ENCODE measurements at places on chromosomes 16 and 17.

DNA sequence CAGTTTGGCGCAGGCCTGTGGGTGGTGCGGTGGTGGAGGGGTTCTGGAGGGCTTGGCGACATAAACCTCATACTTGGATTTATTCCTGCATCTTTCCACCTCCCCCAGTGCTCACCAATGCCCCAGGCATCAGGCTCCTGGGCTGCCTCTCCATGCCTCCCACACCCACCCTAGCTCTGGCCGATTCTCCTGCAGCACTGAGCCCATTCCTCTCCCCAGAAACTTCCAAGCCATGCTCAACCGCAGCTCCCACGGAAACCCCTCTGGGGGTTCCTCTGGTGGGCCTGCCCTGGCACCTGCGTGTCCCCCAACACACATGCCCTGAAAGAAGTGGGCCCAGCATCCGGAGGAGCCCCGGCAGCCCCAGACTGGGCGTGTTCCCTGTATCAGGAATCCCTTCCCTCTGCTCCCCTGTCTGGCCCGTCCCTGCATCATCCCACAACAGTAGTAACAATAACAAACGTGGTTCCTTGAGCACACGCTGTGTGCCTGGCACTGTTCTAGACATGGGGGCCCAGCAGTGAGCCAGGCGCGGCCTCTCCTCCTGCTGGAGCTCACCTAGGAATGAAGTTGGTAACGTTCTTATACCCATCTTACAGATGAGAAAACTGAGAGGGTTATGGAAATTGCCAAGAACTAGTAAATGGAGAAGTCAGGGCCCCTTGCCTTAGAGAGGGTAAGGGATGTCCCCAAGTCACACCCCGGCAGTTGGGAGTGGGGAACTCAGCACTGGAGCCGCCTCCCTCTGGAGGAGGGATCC, 2.3 kb downstream of the PRSS21 start:
- DNase-seq: no peak

DNA sequence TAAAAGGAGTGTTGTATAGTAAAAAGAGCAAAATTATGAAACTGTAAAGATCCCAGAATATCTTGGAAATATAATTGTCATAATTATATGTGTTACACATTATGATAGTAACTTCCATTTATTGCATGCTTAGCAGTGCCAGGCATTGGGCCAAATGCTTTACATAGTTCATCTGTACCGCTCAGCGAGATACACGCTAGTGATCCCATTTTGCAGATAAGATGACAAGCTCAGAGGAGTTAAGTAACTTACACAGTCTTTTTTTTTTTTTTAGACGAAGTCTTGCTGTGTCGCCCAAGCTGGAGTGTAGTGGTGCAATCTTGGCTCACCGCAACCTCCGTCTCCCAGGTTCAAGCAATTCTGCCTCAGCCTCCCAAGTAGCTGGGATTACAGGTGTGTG, 6.8 kb upstream of the EZH1 start:
- DNase-seq: no peak

DNA sequence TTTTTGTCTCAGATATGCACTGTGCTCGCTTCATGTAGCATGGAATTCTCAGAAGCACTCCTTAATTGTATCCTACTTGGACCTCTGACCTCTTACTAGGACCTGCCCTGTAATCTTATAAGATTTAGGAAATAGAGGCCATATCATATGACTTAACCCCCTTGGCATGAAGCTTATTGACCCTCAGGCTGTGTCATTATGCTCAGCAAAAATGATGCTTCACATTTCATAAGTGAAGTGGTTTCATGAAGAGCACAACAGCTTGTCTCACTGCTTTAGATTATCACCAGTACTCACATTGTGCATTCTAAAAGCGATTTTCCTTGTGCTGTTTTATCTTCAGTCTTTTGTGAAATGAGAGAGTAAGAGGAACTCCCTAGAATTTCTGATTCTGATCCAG, 6.4 kb downstream of the PHKB start:
- DNase-seq: no peak

DNA sequence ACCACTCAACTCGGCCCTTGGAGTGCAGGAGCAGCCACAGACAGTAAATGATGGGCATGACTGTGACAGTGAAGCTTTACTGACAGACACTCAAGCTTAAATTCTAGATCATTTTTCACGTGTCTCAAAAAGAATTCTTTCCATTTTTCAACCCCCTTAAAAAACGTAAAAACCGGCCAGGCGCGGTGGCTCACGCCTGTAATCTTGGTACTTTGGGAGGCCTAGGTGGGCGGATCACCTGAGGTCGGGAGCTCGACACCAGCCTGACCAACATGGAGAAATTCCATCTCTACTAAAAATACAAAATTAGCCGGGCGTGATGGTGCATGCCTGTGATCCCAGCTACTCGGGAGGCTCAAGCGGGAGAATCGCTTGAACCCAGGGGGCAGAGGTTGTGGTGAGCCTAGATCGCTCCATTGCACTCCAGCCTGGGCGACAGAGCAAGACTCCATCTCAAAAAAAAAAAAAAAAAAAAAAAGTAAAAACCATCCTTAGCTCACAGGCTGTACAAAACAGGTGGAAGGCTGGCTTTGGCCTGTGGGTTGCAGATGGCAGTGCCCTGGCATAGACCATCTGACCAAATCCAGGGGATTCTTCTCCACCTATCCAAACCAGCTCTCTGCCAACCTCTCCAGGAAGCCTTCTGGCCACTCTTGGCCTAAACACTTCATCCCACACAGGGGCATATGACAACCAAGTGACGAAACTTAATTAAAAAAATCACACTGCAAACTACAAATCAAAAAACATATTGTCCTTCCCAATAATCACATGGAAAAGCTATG, 18.3 kb downstream of the TBC1D16 start:
- DNase-seq: no peak

DNA sequence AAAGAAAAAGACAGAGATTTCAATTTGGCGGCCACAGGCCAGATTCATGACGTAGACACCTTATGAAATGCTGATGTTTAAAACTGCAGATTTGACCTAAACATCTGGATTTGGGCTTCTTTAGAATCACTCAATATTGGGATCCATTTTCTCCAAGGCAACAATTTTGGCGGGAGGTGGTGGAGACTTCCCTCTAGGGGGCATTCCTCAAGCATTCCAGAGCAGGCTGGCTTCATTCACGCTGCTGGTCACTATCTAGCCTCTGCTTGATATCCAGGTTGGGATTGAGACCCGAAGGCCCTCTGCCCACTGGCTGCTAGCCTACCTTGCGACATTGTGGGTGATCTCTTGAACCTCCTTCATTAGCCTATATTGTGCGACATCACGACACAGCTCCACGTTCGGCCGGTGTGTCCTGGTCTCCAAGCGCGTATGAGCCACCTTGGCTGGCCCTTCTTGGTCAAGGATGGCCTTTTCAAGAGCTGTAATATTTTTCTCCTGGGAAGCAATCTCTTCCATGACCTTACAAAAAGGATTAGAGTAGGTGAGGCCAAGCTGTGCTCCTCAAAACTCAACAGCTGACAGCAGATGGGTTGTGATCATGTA, 24.5 kb downstream of the FBXO39 start:
- no peak for DNase-seq

DNA sequence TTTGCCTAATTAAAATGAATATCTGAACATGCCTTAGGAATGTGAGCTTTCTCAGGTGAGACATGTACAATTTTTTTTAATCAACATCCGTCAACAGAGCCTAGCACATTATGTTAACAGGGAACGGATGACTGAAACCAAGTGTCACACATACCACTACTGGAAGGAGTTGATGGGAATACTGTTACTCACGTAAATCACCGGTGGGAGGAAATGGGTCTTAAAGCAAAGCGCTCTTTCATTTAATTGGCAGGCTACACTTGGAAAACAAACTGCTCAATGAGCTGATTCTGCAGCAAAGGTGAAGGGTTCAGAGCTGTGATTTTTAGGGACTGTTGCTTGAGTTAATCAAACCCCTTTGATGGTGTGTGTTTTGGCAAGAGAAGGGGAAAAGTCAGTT, 4.8 kb downstream of the CPPED1 start:
- no peak for DNase-seq

- DNase-seq: no peak
Measured at GRCh38 chr17:60157487-60158040, 7.8 kb downstream of the CA4 start.

DNA sequence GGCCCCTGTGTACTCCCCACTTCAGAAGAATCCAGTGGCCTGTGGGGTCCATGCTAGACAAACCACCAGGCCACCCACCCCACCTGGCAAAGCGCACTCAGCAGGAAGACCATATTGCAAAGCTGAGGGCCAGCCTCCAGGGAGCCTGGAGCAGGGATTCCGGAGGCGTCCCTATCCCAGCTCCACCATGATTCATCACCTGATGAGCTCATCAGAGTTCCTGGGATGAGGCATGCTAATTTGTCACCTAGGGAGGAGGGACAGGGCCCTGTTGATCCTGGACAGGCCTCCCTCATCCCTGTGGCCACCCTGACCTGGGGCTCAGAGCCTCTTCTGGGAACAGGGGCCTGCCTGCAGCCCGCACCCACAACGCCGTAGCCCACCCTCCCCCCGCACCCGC, 131.6 kb upstream of the PLCG2 start:
- DNase-seq: no peak

- peak; percentile 74 for DNase-seq
Measured at GRCh38 chr16:53435066-53435688, 906 bp downstream of the RBL2 start.

DNA sequence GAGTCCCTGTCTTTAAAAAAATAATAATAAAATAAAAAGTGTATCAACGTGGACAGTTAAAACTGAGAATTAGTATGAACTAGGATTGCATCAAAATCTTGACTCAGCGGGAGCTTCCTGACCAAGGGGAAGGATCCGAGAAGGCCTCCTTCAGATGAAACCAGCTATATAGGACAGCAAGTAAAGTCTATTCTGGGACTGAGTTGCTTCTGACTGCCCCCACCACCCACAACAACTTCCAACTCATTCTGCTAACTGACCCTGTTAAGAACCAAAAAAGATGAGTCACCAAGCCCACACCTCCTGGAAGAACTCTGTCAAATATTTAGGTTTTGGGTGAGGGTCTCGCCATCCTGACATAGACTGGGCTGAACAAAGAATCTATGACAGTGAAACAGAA, 24.9 kb downstream of the MPP3 start:
- DNase-seq: no peak

DNA sequence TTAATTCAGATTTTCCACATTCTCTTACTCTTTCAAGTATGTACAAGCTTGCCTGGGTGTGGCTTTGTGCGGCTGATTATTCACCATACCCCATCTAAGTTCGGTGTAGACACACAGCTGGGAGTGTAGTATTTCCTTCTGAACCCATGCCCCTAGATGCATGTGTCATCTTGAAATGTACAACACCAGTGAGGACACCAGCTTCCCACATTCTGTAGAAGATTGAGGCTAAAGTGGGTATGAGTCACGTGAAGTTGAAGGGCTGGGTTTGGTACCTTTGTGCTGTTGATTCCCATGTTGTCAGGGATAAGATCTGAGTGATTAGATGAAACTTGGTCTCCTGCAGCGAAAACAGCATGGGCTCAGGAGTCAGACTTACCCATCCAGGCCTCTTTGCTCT, 14.6 kb upstream of the DHX8 start:
- no peak for DNase-seq

DNA sequence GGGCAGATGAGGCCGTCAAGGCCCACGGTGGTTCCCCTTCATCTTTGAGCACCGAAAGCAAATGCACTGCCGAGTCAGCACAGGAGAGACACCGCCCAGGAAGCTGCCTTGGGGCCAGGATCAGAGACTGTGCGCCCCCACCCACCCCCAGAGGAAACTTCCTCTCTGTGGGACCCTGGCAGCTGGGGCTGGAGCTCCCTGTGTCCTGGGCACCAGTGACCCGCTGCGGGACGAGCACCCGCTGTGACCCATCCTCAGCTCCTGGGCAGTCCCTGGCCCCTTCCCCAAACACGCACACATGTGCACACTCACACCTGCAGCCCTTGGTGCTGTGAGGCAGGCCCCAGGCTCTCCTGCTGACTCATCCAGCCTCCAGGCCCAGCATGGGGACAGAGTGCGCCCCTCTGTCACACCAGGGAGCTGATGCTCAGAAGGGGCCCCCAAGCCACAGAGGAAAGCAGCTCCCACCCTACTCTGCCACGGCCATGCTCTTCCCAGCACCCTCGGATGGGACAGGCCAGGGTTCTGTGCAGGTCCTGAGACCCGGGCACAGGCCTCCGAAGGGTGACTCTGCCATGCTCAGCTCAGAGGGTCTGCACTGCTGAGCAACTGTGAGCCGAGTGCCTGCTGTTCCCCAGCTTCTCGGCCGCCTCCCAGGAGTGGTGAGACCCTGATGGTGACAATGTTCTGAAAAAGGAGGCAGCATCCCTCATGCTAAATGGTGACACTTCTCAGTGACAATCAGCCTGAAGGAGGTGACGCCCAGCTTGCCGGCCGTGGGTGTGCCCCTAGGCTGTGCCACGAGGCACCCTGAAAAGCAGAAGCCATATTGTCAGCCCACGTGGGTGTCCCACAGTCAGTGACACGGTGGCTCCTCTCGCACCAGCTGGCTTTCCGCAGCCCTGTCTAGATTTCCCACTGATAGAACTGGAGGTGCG, 3.6 kb downstream of the PIEZO1 start:
- peak; percentile 60 for DNase-seq

GRCh38 chr17:59073972-59074371, 32.7 kb downstream of the TRIM37 start:
- DNase-seq: no peak

- peak; percentile 11 for DNase-seq
Measured at GRCh38 chr16:26614237-26614841, 452.4 kb upstream of the C16orf82 start.

DNA sequence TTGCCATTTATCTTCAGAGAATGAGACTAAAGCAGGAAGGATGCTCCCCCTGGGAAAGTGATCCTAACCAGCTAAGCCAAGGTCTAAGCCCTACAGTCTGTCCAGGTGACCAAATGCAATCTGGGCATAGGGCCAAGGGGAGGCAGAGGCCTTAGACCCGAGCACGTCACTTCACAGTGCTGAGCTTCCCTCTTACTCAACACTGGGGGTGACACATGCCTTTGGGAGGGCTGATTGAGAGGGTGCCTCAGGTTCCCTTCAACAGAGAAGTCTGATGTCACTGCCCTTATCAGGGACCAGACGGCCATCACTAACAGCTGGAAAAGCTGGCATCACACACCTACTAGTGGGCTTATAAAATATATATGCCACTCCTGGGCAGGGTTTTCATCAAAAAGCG, 4.0 kb downstream of the CIAO2B start:
- no peak for DNase-seq

DNA sequence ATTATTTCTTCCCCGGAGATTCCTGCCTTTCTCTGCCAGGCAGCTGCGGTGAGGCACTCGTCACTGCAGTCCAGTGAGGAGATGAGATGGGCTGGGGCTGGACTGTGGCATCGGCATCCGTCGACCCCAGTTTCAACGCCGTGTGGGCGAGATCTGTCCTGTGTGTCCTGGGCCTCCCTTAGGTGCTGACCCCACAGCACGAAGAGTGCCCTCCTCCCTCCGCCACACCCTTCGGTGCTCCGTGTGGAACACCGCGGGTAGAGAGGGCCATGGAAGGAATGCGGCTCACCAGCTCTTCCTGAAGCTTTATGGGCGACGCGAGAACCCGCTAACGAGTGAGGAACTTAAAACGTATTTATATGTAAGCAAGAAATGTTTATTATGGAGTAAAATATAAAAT, 17.6 kb downstream of the ACSF3 start:
- DNase-seq: no peak

Measured in naive thymus-derived CD4-positive, alpha-beta T cell (primary cell).